ENCODE measurements at places on chromosomes 4 and X.

DNA sequence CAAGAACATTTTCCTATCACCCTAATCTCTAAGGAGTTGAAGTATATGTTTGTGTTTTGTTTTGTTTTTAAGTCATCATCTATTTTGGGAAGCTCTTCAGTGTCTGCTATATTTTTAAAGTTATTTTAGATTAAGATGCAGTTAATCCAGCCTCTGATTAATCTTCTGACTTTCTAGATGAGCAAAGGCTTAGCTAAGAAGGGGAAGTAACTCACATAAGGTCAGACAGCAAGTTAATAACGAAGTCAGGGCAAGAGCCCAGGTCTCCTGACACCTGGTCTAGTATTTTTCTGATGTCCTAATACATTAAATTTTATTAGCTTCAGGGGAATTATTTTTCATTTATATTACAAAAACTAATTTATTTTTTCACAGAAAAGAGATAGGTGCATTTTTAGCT, 168.5 kb downstream of the SOWAHB start:
- no peak for DNase-seq

- no peak for DNase-seq
Measured at GRCh38 chr4:152590179-152591031, 54.5 kb upstream of the FBXW7 start.

DNA sequence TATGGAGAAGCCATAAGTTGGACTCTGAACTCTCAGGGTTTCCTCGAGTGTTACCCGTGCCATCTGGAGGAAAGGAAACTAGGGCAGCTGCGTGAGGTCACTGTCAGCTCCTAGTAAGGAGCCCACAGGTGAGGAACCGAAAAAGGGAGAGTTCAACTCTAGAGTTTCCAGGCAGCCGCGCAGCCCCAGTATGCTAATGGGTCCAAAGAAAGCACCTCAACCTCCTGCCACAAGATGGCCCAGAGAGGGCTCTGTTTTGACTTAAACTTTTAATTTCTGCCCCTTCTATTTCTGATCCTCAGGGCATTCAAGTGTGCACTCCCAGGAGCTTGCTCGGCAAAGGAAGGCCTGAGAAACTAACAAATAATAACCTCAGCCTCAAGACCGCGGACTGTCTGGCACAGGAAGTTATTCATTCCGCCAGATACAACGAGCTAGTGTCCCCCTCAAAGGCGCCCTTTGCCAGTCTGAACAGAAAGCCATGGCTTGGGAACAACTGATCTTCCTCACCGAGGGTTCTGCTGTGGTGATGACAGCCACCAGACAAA, 13.9 kb downstream of the SCARB2 start:
- DNase-seq = peak; percentile 76

DNA sequence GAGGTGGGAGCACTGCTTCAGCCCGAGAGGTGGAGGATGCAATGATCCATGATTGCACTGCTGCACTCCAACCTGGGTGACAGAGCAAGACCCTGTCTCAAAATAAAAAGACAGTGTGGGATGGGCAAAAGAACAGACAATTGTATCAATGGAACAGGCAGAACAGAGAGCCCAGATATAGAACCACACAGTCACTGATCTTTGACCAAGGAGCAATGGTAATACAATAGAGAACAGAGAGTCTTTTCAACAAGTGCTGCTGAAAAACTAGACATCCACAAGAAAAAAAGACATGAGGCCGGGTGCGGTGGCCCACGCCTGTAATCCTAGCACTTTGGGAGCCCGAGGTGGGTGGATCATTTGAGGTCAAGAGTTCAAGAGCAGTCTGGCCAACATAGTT, 5.9 kb downstream of the FAM53A start:
- DNase-seq = no peak

DNA sequence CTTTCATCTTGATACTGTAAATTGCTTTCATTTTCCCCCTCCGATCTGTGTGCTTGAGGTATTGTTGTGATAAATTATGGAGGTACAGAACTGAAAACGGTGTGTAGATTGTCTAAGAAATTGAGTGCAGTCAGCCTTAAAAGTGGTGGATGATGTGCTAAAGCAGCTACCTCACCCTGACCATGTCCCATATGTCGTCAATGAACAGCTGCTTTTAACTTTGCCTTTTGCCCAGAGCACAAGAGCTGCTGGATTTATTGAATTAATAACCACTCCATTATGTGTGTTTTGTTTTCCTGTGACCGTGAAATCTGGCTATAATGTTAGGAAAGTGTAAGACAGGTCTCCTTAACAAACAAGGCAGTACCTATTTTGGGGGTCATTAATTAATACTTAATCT, 581.9 kb upstream of the PITX2 start:
- no peak for DNase-seq

DNA sequence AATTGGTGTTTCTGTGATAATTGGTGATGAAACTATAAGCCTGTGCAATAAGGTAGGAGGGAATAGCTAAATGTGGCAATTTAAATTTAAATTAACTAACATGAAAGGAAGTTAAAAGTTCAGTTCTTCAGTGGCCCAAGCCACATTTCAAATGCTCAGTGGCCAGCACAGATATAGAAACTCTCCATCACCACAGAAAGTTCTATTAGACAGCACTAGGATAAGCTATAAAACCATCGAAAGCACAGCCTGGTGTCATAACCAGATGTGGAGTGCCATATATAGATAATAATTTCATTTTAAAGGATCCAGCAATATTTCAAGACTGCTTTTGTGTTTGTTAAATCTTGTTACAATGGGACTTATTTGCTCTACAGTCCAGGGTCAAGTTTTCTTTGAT, 119.3 kb upstream of the NR3C2 start:
- no peak for DNase-seq

DNA sequence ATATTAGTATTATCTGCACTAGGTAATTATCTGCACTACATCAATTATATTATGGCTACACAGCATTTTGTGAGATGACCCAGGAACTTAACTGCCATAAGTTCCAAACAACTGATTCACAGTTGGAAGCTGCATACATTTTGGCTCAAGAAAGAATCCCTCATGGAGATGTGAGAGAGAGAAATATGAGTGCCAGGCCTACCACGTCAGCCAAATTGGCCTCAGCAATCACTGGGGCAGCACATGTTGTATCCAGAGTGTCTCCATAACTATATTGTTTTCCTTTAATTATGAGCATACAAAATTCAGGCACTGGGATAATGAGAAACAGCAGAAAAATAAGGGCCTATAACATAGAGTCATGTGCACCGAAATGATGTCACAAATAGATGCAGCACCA, 174.2 kb upstream of the DMD start:
- DNase-seq = no peak

- DNase-seq = no peak
Measured at GRCh38 chrX:119406776-119407175, 7.6 kb downstream of the SLC25A43 start.

- DNase-seq = peak; percentile 79
Measured at GRCh38 chr4:185379326-185380295, 16.1 kb downstream of the LRP2BP start.

DNA sequence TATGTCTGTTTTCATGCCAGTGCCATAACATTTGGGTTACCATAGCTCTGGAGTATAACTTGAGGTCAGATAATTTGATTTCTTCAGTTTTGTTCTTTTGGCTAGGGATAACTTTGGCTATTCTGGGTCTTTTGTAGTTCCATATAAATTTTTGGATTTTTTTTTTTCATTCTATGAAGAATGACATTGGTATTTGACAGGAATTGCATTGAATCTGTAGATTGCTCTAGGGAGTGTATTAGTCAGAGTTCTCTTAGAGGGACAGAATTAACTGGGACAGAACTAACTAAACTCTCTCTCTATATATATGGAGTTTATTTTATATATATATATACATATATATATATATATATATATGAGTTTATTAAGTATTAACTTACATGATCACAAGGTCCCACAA, 32.2 kb upstream of the SLIT2 start:
- no peak for DNase-seq

DNA sequence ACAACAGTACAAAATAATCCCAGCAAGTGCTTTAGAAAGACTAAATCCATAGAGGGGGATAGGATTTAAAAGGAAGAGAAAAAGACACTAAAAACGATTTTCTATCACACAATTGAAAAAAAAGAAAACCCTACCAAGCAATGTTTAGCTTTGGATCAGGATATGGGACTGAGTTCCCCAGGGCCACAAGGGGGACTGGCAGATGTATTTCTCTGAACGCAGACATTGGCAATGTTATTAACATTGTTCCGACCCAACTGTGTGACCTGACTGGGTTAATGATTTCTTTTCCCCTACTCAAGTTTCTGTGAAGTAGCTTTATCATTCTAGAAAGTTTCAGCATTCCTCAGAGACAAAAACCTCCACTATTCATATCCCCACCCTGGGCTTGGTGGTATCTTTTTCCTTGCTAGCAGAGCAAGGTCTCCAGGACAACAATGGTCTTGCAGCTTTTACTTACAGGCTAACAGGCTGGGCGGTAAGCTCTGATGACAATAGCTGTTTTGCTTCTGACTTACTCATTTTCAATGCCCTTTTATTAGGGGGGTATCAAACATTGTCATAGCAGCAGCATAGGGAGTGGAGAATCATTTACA, 25.8 kb downstream of the SLC7A11 start:
- DNase-seq = no peak

- no peak for DNase-seq
Measured at GRCh38 chr4:145635117-145635516, 15.9 kb downstream of the MMAA start.

- no peak for DNase-seq
Measured at GRCh38 chr4:163085085-163085484, 81.6 kb downstream of the NAF1 start.

DNA sequence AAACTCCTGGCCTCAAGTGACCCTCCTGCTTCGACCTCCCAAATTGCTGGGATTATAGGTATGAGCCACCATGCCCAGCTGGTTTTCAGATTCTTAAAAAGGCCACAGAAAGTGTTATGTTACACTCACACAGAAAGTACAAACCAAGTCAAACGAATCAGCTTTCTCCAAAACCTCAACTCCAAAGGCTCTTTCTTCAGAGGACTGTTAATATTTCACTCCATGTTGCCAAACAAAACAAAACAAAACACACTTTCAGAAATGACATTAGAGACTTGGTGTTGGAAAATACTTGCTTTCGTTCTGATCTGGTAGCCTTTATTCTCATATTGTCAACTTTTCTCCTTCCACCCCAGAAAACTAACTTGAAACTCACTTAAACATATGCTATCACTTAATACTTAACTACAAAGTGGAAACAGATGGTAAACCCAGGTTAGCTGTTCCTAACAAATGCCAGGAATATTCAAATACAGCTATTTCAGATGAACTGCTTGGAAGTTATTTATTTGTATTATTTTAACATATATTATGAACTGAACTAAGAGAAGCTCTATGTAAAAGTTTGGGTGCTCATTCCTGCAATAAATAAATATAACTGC, 34.7 kb downstream of the RLIM start:
- no peak for DNase-seq

DNA sequence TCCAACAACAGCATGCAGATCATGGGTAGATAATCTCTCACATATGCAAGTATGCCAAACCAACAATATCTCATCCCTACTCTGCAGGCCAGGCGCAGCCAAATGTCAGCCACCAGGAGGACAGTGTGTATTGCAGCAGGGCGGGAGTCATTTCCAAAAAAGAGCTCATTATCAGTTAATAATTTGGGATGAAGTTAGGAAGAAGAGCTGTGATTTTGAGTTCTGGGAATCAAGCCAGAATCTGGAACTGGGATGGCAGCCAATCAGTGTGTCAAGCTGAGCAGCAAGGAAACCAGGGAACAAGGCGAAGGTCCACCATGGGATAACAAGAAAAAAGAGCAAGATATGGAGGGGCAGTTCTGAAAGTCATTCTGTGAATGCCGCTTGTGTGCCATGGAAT, 88.2 kb upstream of the CAMK2D start:
- DNase-seq = no peak

DNA sequence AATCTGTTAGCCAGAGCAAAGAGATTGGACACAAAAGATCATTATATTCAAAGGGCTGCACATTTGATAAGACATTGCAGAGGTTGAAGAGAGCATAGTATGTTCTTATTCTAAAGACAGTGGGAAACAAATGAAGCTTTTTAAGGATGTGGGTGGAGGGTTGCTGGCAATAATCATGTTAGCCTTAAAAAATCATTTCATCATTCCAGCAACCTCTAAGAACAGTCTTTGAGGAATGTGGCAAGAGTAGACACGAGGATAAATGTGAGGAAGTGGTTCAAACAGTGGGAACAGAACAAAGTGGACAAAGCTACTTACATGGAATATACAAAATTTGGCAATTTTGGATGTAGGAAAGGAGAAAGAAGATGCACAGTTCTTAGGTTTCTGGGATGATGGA, 167.3 kb upstream of the SPRY1 start:
- DNase-seq = peak; percentile 39

- peak; percentile 94 for DNase-seq
Measured at GRCh38 chr4:176195184-176195978, at the start of gene SPATA4. SPATA4 (minus strand) TSS chr4:176195585; CDS start chr4:176195562, 23 bp downstream.

DNA sequence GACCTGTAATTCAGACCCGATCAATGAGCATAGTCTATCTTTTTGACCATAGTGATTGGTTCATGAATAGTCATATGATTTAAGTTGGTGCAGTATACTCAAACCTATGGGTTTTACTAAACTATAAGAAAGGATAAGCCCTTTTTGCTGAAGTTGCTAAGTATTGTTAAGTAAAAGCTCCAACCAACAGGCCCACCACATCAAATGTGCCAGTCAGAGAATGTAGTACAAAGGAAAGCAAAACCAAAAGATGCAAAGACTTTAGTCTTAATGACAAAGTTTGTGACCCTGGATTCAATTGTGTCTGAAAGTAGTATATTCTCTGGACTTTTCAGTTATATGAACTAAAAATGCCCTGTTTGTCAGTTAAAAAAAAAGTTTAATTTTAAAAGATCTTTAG, 208.1 kb upstream of the TET2 start:
- DNase-seq = no peak

DNA sequence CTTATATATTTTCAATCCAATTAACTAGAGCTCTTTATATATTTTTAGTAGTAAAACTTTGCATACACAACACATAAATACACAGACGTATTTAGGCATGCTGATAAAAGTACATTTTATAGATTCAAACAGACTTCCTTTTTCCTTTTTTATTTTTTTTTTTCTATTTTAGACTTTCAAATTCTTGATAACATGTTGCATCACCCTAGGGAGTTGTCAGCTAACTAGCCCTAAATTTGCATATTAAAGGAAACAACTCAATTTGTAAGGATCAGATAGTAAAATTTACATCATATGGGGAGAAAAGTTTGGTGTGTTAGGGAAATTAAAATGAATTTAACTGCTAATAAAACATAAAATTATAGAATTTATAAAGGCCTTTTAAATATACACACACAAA, 47.4 kb upstream of the APOOL start:
- DNase-seq = no peak

GRCh38 chr4:38692421-38692820, 28.4 kb downstream of the KLF3 start:
- no peak for DNase-seq

DNA sequence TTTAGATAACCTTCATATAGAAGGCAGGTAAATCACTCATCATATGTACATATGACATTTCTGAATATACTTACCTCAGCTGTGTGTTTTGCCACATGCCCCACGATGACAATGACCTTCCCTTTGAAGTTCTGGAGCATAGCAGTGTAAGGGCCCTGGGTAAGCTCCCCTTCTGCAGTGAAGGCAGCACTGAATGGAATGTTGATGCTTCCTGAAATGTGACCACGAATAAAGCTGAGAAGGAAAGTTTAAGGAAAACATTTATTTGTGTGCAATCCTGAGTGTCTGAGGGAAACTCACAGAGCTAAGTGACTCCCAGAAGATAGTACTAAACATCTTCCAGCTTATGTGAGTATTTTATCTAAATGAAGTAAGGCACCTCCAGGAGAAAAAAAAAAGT, 200.1 kb downstream of the NPNT start:
- no peak for DNase-seq

GRCh38 chr4:128703948-128704347, 105.6 kb upstream of the JADE1 start:
- no peak for DNase-seq

Measured in COLO829 (cell line).